ENCODE measurements at places on chromosomes 16 and 17.
A peak's percentile ranks its signal among the peaks of the same experiment; 100 is the strongest.

GRCh38 chr17:75694536-75694935, 26.7 kb upstream of the ITGB4 start:
- peaks cover 21% of the 10 kb centered on the region for H3K4me1 ChIP-seq
- no peak overlapping the region for H3K4me3 ChIP-seq
- peaks cover 29% of the 10 kb centered on the region for H3K36me3 ChIP-seq
- peak overlapping the region; percentile 49 for H3K27ac ChIP-seq
- no peaks in the 10 kb centered on the region for H3K27me3 ChIP-seq

- H3K4me3 ChIP-seq, result no peak overlapping the region
- H3K27me3 ChIP-seq, result no peaks in the 10 kb centered on the region
- H3K4me1 ChIP-seq, result no peaks in the 10 kb centered on the region
- H3K36me3 ChIP-seq, result no peaks in the 10 kb centered on the region
- no peak overlapping the region for H3K27ac ChIP-seq
Measured at GRCh38 chr17:74147056-74147835, 56.2 kb upstream of the RPL38 start.

- no peaks in the 10 kb centered on the region for H3K36me3 ChIP-seq
- no peaks in the 10 kb centered on the region for H3K27me3 ChIP-seq
- no peak for DNase-seq
- no peak overlapping the region for H3K27ac ChIP-seq
Measured at GRCh38 chr16:6335072-6335471, 997.6 kb upstream of the RBFOX1 start.

DNA sequence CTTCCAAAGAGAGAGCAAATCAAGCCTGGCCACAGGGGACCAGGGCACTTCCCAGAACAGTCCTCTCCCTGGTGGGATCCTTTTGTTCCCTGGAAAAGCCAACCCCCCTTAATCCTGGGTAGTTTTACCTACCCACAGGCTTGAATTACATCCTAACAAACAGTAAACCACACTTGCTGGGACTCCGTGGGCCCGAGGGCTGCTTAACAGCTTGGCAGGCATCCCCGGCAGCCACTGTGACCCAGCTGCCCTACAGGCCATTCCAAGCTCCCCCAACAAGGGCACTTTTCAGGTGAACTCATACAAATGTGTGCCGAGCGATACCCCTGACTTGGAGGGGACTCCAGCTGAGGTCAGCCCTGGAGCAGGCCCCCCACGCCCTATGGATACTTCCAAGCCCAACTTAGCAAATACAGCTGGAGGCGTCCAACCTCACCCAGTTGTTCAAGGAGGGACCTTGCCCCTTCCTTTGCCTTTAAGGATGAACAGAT, 26.4 kb downstream of the ADCY9 start:
- H3K27me3 ChIP-seq, result no peaks in the 10 kb centered on the region
- no peaks in the 10 kb centered on the region for H3K36me3 ChIP-seq
- peak overlapping the region; percentile 19 for H3K4me3 ChIP-seq
- no peak for DNase-seq
- peak overlapping the region; percentile 80 for H3K27ac ChIP-seq

Measured in thoracic aorta (tissue), 2 donors.